ENCODE measurements at places on chromosomes 1 and 21.

DNA sequence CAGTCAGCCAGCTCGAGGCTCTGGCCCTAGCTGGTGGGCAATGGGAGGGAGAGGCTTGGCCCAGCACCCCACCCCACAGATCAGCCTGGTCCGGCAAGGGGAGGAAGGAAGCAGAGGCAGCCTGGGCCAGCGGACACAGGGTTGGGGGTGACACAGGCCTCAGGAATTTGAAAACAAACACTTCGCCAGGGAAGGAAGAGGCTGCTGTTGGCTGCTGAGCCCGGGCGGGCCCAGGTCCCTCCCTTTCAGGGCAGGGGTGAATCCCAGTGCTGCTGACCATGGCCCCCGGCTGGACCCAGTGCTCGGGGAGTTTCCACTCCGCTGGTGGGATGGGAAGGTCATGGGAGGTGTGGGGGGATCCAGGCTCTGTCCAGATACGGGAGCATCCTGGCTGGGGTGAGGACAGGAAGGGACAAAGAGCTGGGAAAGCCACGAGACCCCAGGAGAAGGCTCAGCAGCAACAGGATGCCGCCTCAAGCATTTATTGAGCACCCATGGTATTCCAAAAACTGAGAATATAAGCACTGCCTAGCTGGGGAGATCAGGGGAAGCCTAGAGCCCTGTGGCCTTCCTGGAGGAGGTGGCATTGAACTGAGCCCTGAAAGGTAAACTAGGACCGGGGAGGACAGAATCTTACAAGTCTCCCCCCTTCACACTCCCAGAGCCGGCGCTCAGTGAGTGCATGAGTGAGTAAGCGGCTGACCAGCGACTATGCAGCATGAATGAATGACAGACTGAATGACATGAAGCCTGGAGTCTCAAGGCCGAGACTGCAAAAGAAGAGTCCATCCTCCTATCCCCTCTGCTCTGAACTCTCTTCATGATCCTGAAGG lies 26.2 kb upstream of the EPHA2 start:
- DNase-seq, result no peak

DNA sequence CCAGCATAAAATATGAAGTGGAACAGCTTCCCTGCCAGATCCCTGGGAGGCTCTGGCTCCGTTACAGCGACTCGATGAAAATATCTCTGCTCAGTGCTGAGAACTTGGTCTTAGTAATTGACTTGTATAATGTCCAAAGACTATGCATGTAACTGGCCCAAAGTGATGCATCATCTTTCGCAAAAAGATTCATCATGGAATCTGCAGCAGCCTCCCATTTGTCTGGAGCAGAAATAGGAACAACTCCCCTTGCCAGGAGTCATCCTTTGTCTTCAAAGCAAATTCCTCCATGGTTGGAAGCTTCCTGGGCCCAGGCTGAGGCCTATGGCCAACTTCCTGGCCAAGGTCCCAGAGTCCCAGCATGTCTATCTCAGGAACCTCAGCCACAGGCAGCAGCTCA lies 16.9 kb upstream of the SLC6A17 start:
- no peak for DNase-seq

GRCh38 chr1:28853093-28853742 lies 41.2 kb downstream of the OPRD1 start:
- no peak for DNase-seq

DNA sequence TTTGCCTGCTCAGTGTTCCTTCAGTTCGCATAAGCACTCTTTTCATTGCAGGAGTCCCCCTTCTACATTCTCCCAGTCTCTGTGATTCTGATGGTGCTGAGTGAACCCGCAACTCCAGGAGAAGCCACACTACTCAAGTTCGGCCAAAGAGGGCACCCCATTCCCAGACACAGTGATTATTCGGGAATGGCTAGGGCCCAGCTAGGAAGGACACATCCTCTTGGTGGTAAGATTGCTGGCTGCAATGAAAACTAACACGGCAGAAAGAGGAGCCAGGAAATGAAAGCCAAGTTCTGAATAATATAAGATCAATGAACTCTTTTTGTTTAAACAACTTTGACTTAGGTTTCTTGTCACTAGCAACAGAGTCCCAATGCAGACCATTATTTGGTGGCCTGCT lies 14.9 kb downstream of the CREG1 start:
- DNase-seq, result no peak

DNA sequence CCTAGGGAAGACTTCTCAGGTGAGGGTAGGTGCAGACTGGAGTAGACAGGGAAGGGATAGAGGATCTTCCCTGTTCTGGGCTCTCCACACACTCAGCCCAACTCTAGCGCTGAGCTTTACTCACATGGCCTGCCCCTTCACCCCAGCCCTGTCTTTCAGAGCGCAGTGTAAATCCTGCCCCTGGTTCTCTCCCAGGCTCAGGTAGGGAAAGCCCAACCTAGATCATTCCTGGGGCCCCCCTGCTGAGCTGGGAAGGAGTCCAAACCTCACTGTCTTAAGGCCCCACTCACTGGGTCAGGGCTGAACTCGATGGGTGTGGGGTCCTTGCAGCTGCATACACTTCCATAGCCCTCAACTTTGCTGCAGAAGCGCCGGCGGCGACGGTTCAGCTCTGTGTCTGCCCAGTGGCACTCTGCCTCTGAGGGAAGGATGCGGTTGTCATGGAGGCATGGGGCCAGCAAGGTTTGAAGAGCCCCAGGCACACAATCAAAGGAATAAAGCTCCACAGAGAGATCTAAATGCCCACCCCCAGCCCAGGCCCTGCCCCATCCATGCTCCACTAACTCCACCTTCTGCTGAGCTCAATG lies 4.2 kb downstream of the POMGNT1 start:
- no peak for DNase-seq

DNA sequence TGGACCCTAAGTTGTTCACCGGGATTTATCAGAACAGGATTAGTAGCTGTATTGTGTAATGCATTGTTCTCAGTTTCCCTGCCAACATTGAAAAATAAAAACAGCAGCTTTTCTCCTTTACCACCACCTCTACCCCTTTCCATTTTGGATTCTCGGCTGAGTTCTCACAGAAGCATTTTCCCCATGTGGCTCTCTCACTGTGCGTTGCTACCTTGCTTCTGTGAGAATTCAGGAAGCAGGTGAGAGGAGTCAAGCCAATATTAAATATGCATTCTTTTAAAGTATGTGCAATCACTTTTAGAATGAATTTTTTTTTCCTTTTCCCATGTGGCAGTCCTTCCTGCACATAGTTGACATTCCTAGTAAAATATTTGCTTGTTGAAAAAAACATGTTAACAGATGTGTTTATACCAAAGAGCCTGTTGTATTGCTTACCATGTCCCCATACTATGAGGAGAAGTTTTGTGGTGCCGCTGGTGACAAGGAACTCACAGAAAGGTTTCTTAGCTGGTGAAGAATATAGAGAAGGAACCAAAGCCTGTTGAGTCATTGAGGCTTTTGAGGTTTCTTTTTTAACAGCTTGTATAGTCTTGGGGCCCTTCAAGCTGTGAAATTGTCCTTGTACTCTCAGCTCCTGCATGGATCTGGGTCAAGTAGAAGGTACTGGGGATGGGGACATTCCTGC lies 3.9 kb upstream of the OLFML3 start:
- no peak for DNase-seq
